Hematopoietic multipotent progenitor cell (in vitro differentiated cells): ENCODE measurements at places on chromosomes 2 and 18.

DNA sequence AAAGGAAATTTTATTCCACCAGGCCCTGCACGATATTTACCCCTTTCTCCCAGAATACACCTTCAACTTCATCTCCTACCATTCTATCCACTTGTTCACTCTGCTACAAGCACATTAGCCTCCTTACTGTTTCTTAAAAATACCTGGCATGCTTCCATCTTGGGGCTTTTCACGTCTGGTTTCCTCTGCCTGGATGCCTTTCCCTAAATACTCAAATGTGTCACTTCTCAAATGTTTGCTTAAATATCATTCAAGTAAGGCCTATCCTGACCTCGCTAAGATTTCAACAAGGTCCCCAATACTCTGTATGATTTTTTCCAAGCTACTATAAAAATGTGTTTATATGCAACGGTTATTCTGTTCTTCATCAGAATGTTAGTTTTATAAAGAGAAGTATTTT lies 433.0 kb upstream of the CHAC2 start:
- no peak for DNase-seq

DNA sequence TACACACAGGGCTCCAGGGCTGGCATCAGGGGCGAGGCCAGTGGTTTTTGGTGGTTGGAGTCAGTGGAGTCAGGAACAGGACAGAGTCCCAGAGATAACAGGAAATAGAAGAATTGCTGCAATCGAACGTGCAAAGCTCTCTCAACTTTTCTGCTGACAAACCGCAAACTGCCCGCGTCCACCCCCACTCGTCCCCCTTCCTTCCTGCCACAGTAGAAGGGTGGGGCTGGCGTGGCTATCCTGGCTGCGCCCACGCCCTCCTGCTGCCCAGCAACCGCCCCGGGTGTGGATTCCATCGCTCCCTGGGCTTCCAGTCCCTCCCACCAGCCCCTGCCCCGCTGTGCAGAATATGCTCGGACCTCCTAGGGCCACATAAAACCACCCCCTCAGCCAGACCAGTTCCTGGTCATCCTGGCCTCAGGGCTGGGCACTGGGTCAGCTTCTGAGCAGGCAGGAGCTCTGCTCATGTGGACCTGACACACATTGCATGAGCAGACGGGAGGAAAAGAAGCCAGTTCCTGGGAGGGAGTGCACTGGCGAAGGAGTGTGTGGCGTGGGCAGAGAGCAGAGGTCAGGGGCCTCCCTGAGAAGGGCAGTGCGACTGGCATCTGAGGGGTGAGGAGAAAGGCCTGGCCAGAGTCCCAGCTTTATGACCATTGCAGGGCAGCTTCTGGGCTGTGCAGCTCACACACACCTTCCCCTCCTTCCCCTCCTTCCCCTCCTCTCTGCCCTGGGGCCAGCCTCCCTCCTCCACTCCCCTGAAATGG lies 85.4 kb upstream of the ATG16L1 start:
- DNase-seq, result peak; percentile 43

DNA sequence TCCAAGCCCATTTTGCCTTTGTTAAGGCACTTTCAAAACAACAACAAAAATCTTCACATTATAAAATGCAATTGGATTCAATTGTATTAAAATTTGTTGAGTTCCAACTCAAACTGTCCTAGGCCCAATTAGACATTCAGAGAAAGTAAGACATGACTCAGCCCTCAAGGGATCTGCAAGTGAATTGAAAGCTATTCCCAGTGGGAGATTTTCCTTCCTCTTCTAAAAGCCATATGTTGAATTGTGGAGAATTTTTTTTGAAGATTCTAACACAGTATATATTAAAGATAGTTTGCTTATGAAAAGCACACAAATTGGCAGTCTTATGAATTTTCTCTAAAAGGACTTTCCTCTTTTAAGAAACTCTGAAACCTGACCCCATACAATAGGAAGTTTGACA lies 268.0 kb upstream of the PARD3B start:
- DNase-seq, result no peak

DNA sequence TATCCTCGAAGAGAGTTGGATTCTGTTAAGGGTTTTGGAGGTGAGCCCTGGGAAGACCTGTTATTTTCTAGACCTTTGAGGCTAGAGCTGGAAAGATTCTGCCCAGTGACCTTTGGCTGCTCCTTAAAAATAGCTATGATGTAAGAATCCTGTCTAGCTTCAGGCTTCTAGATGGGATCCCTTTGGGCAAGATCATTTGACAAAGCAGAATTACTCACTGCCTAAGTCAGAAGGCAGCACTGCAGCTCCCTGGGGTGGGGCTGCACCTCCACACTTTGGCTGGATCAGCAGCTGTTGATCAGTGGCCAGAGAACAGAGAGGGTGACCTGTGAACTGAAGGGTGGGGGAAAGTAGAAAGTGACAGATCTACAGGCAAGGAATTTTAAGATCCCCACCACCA lies 103.8 kb downstream of the ASAP2 start:
- no peak for DNase-seq

DNA sequence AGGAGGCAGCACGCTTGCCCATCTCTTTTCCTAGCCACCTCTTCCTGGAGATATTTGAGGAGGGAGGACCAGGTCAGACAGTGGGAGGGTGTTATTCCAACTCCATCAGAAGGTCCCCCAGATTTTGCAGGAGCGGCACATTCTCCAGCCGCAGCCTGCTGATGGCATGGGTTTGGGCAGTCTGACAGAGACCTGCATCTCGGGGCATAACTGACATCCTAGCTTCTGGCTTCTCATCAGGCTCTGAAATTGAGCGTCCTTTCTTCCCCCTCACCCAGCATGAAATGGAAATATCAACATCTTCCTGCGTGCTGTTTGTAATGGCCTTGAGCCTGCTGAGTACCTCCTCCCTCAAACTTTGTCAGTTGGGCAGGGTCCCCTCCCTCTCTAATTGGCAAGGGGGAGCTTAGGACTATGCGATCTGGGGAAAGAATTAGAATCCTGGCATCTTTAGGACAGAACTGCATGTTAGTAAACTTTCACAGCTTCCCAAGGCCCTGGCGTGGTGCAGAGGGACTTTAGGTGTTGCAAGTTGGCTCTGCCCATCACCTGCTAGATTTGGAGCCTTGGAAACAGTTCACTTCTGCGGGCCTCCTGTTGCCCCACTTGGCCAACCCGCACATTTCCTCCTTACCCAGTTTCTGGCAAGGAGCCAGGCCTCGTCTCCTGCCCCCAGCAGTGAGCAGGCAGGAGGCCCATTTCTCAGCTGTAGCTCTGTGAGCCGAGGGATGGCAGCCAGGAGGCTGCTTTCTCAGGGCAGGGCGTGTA lies 2.2 kb downstream of the ITM2C start:
- DNase-seq, result peak; percentile 94

- DNase-seq, result no peak
Observed at GRCh38 chr2:2102866-2103653, 228.0 kb downstream of the MYT1L start.

- DNase-seq, result no peak
Observed at GRCh38 chr2:101064868-101065549, 62.9 kb downstream of the RPL31 start.

DNA sequence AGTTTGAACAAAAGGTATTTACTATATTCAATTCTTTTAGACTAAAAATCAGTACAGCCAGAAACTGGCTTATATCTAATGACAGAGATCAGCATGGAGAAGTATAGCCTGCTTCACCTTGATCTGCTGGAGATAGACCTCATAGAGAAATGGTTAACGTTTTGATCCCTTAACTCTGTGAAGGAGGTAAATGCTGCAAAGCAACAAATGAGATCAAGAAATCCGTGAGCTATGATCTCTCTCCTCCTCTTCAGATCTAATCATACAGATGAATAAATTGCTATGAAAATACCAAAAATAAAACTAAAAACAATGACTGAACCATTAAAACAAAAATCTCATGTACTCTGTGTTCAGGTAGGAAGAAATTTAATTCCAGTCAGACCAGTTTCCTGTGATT lies 42.8 kb downstream of the KLHL14 start:
- DNase-seq, result no peak

DNA sequence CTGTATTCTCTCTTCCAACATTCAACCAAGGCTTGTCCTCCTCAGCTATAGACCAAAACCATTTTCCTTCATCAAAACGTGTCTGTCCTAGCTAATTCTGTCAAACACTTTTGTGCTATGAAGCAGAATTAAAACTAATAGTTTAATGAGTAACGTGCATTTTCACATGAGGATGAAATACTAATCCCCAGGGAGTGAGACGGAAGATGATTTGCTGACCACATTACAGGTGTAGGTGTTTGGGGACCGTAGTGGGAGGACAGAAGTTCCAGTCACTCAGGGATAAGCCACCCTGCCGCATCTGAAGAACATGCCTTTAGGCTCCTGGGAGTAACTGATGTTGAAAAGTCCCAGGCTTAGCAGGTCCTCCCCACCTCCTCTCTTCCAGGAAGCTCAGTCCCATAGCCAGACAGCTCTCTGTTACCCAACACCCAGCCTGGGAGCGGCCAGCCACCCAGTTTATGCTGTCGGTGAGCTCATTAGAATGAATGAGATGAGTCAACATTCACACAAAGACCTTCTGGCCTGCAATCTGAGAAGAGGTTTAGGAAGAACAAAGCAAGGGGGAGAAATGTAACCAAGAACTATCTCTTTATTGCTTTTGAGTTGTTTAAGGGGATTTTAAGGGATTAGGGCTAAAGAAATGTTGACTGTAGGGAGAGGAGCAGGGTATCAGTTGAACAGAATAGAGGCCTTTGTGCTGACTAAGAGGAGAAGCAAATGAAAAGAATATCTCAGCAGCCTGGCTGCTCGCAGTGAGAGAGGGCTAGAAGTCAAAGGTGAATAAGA lies 122.5 kb downstream of the FOXI3 start:
- DNase-seq, result no peak

- DNase-seq, result no peak
Observed at GRCh38 chr18:9866627-9867026, 19.1 kb upstream of the TXNDC2 start.

DNA sequence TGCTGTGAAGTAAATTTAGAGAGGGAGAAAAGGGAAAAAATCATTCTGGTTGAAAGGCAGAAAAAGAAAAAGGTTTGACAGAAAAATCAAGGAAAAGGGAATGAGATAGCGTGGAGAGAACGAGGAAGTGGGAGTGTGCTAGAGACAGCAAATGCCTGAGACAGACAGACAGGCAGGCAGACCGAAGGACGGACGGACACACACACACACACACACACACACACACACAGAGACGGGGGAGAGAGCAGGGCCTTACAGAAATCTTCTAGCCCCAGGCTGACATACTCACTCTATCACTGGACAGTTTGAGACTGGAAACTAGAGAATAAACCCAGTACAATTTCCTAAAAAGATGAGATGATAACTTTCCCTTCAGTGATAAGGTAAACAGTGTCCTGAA lies 238.4 kb downstream of the ZNF521 start:
- DNase-seq, result no peak

GRCh38 chr2:72204156-72204785 lies 56.6 kb upstream of the CYP26B1 start:
- DNase-seq, result no peak
